ENCODE measurements at places on chromosomes 5 and 9.

DNA sequence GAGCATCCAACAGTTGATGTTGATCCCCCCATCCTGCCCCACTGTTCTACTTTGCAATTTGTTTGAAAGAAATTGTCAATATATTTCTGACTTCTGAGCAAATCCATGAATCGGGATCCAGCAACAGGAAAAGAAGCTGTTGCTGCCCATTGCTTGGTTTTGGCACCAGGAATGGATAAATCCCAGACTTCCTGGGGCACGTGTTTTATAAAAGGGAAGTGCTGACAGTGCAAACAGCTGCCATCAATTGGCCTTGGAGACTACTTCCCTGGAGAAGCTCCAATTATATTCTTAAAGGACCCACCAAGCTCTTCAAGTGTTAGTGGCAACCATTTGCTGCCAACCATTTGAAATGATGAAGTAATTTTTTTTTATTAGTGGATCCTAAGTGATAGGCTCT is 13.7 kb downstream of the STK32A start:
- DNase-seq = no peak

DNA sequence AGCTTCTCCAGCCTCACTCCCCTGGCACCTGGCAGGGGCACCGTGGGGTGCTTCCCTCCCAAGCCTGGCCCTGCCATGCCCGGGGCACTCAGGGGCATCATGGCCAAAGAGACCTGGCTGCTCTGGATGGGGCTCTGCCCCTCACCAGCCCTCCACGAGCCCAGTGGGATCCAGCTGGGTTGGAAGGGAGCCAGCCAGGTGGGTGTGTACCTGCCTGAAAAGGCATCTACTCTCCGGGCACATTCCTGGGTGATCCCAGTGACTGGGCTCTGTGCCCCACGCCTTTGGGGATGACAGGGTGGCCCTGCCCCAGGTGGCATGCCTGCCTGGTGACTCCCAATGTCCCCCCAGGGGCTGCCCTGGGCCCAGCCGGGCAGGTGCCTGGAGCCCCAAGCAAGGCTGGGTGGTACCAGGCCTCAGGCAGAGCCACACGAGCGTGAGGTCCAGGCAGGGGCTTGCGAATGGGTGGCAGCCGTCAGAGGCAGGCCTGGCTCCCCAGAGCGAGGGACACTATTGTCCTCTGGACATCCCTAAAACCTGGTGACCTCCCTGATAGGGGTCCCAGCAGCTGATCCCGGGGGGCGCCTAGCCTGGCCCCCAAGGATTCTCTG is 777 bp downstream of the GPSM1 start:
- no peak for DNase-seq

DNA sequence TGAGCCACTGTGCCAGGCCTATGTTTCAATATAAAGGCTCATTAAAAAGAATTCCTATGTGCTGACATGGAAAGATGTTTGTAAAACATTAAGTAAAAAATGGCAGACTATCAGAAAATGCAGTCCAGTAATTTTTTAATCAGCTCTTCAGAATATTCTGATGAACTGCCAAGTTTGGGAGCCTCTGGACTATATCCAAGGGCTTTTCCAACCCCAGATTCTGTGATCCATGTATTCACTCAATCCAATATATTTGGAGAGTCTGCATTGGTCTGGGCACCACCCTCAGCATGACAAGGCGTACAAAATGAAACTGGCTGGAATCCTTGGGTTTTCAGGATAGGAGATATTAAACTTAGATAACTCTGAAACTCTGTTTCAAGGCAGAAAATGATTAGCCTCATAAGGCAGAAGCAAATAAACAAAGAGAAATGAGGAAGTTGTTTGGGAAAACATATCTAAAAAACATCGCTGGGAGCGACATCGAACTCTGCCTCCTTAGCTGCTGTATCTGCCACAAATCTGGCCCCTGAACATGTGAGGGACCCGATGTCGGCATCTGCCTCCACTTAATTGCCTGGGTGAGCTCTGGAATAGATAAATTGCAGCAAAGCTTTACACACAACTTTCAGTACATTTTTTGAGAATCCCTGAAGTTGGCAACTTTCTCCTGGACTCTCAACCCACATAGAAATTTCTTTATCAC is 14.4 kb downstream of the PDE6A start:
- no peak for DNase-seq

DNA sequence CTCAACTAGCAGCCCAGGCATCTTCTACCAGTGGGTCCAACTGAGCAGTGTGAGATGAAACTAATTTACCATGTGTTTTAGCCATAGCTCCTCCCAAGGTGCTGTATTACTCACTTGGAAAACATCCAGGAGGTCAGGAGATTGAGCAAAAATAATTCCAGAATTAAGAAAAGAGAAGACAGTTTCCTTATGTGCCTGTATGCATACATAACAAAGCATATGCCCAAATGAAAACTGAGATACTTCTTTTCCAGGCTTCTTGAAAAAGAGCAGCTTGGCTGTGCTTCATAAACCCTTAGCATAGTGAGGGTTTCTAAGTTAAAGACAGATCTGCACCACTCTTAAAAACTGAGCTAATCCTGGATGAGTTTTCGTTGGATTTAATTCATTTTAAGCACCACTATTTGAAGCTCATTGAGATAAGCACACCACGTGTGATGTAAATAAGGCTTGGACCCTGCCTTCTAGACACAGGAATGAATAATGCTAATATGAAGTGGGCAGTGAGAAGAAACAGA is 119.4 kb downstream of the ADAMTS12 start:
- DNase-seq = no peak

- no peak for DNase-seq
Observed at GRCh38 chr9:99119976-99120655, 15.2 kb downstream of the TGFBR1 start.

GRCh38 chr9:99516657-99517049 is 294.6 kb downstream of the SEC61B start:
- no peak for DNase-seq

DNA sequence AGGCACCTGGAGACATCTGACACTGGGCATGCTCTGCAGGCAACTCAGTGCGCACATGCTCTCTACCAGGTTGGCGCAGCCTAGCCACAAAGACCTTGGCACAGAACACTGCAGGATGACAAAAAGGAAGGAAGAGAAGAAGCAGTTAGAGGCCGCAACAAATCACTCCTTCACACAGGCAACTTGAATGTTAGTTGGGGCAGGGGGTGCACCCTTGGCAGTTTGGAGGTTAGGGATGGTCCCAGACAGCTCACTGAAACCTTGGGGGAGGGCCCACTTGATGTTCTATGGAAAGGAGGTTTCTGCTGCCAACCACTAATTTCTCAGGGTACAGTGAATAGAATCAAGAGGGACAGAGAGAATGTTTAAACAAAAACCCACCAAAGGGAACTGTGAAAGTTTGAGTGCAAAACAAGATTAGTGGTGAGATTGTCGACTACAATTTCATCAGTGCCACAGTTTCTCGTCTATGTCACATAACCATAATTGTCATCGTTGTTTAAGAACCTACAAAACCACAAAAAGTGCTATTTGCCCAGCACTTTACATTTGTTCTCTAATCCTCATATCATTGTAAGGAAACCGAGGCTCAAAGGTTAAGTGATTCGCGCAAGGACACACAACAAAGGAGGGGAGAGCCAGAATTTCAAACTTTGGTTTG is 48.7 kb downstream of the FBXW11 start:
- peak; percentile 38 for DNase-seq

DNA sequence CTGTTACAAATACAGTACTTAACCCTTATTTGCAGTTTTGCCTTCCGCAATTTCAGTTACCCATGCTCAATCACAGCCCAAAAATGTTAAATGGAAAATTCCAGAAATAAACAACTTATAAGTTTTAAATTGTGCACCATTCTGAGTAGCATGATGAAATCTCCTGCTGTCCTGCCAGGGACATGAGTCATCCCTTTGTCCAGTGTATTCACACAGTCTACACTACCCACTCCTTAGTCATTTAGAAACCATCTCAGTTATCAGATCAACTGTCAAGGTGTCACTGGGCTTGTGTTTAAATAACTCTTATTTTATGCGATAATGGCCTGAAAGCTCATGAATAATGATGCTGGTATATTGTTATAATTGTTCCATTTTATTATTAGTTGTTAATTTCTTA is 95.8 kb downstream of the PLCXD3 start:
- no peak for DNase-seq

GRCh38 chr5:130536691-130537090 is 628.4 kb downstream of the HINT1 start:
- DNase-seq = no peak

- no peak for DNase-seq
Observed at GRCh38 chr9:2337627-2338026, 284.0 kb upstream of the VLDLR start.

DNA sequence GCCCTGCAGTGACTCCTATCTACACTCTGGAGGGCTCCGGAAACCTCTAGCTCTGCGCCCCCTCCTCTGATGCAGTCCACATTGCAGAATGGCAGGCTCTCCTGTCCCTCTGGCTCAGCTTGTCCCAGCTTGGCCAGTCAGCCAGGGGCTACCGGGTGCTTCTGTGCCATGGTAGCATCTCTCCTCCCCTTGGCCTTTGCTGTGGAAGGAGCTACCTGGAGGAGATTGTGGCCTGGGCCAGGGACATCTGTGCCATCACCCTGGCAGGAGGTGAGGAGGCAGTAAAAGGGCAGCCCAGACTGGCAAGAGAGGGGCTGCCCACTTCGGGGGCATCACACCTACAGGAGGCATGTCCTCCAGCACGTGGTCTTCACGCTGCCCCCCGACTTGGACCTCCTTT is 38.1 kb upstream of the FCN1 start:
- no peak for DNase-seq

GRCh38 chr9:130073373-130073772 is 19.7 kb downstream of the GPR107 start:
- DNase-seq = no peak

DNA sequence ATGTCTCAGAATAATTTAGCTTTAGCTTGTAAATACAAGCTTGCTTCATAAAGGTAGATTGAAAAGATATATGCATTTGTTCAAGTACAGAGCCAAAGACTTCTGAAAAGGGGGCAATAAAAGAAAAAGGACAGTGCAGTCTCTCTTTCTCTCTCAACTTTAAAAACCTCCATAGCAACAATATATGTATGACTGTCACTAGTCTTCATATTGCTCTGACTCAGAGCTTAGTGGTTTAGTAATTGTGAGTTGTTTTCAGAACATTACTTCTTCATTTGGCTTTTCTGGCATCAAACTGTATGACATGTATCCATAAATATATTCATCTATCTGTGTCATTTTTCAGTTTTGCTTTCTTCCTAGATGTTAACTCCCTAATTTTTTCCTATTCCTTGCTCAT is 194.6 kb upstream of the KIF2A start:
- DNase-seq = no peak

DNA sequence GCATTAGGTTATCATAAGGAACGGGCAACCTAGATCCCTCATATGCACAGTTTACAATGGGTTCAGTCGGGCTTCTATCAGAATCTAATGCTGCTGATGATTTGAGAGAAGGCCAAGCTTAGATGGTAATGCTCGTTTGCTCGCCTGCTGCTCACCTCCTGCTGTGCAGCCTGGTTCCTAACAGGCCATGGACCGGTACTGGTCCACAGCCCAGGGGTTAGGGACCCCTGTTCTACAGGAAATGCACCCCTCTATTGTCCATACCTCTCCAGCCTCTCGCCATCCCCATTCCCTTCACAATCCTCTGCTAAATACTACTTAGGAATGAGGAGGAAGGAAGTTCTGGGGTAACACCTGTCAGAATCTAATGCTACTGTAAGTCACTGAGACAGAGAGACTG is 75.1 kb downstream of the OXCT1 start:
- DNase-seq = no peak

- no peak for DNase-seq
Observed at GRCh38 chr5:7271435-7272084, 124.4 kb upstream of the ADCY2 start.

GRCh38 chr9:7103367-7103766 is 345.6 kb downstream of the KDM4C start:
- DNase-seq = no peak

GRCh38 chr9:35177520-35177919 is 15.7 kb downstream of the UNC13B start:
- DNase-seq = no peak

DNA sequence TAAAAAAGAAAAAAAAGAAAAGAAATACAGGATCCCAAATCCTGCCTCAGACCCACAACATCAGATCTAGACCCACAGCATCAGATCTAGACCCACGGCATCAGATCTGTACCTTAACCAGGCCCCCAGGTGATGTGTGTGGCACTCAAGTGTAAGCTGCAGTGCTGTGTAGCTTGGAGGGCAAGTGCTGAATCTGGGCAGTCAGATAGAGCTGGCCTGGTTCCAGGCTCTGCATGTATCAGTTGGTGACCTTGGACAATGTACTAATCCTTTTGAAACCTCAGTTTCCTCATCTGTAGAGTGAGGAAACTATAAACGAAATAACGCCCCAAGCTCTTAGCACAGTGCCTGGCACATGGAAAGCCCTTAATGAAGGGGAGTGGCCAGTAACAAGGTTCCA is 16.7 kb downstream of the COL15A1 start:
- DNase-seq = no peak

- DNase-seq = no peak
Observed at GRCh38 chr9:135035781-135036760, 51.4 kb upstream of the OLFM1 start.

DNA sequence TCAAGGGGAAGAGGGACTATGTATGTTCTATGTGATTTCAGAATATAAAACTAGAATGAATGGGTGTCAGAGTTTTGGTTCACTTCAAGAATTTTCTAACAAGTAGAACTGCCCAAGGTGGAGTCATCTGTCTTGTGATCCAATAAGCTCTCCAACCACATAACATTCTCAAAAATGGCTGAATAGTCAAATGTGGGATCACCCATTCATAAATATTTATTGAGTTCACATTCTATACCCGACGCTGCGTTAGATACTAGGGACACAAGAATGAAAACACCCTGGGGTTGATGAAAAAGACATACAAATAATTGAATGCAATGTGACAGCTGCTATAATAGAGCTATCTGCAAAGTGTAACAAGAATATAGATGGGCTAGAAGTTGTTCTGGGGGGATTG is 35.3 kb upstream of the TRAF1 start:
- DNase-seq = no peak

- DNase-seq = no peak
Observed at GRCh38 chr5:51396797-51397196, 13.5 kb downstream of the ISL1 start.

DNA sequence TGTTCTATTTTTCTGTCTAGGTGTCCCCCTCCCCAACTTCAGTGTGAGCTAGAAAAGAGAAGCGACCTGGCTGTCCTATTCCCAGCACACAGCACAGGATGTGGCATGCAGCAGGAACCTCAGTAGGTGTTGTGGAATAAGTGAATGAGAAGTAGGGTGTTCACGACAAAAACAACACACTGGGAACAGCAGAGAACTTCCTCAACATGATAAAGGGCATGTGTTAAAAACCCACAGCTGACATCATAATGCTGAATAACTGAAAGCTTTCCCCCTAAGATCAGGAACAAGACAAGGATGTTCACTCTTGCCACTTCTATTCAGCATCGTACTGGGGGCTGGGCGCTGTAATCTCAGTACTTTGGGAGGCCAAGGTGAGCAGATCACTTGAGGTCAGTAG is 155.6 kb upstream of the ZNF618 start:
- DNase-seq = no peak

DNA sequence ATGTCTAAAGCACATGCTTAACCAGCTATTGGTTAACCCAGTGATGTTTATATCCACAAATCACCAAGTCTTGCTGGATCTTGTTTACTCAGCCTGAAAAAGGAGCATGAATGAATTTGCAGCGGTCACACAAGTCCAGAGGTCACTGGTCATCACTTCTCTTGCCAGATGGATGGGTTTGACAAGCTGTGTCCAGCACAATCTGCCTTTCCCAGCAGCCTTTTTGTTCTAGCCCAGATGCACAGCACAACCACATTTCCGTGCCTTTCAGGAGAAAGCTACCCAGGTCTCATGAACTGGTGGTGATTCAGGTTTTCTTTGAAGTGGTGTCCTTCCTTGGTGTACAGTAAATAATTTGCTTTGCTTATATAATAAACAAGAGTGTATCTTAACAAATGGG is 32.1 kb downstream of the TMEM252 start:
- no peak for DNase-seq
